ENCODE measurements at places on chromosomes 6 and 20.
A peak's percentile ranks its signal among the peaks of the same experiment; 100 is the strongest.

DNA sequence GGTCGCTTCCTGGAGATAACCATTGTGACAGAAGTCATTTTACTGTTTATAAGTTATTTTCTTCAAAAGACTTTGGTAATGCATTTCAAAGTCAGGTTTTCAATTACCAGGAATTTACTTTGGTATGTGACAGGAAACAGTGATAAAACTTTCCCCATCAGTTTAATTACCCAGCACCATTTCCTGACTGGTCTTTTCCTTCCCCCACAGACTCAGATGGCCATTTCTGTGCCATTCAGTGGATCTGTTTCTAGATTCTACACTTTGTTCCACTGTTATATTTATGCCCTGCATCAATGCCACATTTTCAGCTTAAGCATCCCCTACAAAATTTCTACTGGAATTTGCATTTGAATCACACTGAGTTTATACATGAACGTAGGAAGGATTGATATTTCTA lies 16.3 kb downstream of the RRBP1 start:
- no peak for DNase-seq

- no peak for DNase-seq
Measured at GRCh38 chr6:103908898-103909297, 950.8 kb downstream of the HACE1 start.

GRCh38 chr6:1641343-1641885 lies 31.7 kb downstream of the FOXC1 start:
- no peak for DNase-seq

- DNase-seq: no peak
Measured at GRCh38 chr6:166555086-166555485, 31.4 kb downstream of the RAMACL start.

DNA sequence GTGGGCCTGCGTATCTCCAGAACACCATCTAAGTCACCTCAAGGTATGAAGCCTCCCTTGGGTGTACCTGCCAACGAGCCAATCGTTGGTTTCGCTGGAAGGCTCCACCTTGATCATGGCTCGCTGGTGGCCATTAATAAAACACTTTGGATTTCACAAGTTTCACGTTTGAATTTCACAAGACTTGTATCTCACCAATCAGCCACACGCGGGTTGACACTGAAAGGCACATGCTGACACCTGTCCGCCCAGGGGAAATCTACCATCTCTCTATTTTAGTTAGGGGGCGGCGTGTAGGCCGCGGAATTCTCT lies 586 bp upstream of the HMGA1 start:
- DNase-seq: no peak

- no peak for DNase-seq
Measured at GRCh38 chr6:155542036-155542435, 86.4 kb upstream of the NOX3 start.

DNA sequence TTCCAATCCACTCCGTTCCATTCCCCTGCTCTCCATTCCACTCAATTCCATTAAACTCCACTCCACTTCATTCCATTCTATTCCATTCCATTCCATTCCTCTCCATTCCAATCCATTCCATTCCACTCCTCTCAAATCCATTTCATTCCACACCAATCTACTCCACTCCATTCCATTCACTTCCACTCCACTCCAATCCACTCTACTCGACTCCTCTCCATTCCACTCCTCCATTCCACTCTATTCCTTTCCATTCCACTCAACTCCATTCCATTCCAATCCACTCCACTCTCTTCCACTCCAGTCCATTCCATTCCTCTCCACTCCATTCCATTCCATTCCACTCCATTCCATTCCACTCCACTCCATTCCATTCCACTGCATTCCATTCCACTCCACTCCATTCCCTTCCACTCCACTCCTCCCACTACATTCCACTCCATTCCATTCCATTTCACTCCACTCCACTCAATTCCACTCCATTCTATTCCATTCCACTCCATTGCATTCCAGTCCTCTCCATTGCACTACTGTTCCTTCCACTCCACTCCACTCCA lies 22.6 kb upstream of the DEFB125 start:
- DNase-seq: no peak

GRCh38 chr6:132344811-132345210 lies 56.5 kb downstream of the MOXD1 start:
- no peak for DNase-seq

DNA sequence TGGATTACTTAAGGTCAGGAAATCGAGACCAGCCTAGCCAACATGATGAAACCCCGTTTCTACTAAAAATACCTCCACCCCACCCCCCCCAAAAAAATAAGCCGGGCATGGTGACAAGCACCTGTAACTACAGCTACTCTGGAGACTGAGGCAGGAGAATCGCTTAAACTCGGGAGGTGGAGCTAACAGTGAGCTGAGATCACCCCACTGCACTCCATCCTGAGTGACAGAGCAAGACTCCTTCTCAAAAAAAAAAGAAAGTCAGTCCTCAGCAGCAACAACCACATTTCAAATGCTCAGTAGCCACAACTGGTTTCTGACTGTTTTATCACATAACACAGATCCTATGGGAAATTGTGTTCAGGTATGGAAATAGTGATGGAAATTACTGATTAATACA lies 135.3 kb downstream of the HFE start:
- DNase-seq: no peak

- no peak for DNase-seq
Measured at GRCh38 chr20:2914160-2914559, 40.9 kb downstream of the PTPRA start.

GRCh38 chr6:153831350-153832078 lies 207.5 kb upstream of the OPRM1 start:
- DNase-seq: no peak

DNA sequence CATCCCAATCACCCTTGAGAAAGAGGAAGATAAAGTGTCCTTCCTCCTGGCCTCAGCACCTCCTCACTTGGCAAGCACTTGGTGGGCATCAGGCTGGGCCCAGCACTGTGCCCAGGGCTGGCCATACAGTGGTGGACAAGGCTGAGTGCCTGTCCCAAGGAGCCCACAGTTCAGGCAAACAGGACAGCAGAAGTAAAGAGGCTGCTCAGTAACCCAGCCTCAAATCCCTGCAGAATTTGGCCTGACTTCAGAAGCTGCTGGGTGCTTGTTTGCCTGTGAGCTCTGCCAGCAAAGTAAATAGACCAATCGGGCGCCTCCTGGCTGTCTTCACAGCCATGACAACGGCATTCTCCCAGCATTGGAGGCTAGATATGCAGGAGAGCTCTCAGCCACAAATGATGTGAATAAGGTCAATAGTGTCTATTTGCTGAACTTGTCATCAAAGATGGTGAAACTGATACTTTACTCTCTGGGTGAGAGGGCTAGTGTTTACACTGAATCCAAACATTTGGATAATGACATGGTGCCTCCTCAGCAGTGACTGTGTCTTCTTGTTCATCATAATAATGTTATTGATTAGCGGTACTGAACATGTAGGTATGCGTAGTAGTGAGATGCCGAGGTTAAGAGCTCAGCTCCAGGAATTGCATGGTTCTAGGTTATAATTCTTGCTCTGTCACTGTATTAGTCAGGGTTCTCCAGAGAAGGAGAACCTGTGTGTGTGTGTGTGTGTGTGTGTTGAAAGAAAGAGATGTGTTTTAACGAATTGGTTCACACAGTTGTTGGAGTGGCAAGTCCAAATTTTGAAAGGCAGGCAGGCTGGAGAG lies 36.9 kb upstream of the FANCE start:
- no peak for DNase-seq

- no peak for DNase-seq
Measured at GRCh38 chr6:155349129-155349528, 34.8 kb upstream of the TFB1M start.

DNA sequence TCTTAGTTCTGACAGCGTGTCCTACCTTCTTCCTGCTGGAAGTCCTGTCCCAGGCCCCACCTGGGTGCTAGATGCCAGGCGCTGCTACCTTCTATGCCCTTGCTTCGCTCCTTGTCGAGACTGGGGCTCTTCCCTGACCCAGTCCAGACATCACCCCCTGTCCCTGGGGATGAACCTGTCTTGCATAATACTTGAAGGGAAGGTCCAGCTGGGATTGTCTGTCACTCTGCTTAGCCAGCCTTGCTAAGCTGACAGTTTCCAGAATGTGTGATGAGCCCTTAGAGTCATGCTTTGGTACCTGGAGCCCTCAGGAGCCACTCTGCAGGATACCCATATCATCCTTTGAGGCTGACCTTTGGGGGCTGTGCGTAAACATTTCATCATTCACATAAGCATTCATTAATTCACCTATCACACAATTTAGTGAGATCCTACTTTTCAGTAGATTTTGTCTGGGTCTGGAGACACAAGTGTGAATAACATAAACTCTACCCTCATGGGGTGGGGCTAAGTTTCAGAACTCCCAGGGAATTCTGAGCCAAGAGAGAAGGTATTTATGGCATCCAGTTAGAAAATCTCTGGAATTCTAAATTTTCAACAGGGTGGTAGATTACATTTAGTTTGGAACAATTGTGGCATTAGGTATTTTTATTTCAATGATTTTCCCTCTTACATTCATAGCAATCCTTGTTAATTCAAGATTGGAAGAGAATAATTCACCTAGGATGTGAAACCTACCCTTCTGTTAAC lies 151.1 kb upstream of the HDAC2 start:
- no peak for DNase-seq

DNA sequence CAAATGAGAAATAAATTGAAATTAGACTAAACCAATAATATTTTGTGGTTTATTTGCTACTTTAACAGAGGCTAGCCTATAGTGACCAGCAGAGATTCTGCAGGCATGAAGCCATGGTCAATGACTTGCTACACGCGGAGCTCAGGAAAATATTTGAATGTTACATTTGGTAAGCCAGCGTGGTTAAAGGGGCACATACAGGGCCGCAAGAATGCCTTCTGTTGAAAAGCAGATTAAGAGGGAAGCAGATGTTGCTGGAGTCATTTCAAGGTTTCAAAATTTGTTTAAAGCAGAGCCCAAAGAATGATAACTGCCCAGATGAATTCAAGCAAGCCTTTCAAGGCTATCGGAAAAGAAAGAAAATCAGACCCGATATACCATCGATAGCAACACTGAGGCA lies 294.3 kb upstream of the MAN1A1 start:
- no peak for DNase-seq

DNA sequence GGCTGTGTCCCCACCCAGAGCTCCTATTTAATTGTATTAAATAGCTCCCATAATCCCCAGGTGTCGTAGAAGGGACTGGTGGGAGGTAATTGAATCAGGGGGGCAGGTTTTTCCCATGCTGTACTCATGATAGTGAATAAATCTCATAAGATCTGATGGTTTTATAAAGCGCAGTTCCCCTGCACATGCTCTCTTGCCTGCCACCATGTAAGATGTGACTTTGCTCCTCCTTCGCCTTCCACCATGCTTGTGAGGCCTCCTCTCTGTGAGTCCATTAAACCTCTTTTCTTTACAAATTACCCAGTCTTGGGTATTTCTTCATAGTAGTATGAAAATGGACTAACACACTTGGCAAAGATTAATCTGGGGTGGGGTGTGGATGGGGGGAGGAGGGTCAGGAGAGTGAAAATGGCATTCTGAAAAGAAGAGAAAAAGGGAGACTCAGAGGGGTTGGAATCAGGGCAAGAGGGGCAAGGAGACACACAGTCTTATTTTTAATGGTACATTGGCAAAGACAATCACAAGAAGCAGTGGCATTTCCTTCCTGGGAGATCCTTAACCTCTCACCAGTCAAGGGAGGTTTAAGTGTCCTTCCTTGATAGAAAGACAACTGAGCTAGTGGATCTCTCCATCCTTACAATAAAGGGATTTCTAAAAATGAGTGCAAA lies 37.5 kb upstream of the NOX3 start:
- no peak for DNase-seq

- DNase-seq: peak; percentile 28
Measured at GRCh38 chr20:58228484-58229197, at the start of gene ANKRD60. TSS of gene ANKRD60 (minus strand) at chr20:58228653. CDS start at chr20:58228653, 0 bp downstream.

- no peak for DNase-seq
Measured at GRCh38 chr20:34363465-34364222, 571 bp downstream of the ITCH start.

DNA sequence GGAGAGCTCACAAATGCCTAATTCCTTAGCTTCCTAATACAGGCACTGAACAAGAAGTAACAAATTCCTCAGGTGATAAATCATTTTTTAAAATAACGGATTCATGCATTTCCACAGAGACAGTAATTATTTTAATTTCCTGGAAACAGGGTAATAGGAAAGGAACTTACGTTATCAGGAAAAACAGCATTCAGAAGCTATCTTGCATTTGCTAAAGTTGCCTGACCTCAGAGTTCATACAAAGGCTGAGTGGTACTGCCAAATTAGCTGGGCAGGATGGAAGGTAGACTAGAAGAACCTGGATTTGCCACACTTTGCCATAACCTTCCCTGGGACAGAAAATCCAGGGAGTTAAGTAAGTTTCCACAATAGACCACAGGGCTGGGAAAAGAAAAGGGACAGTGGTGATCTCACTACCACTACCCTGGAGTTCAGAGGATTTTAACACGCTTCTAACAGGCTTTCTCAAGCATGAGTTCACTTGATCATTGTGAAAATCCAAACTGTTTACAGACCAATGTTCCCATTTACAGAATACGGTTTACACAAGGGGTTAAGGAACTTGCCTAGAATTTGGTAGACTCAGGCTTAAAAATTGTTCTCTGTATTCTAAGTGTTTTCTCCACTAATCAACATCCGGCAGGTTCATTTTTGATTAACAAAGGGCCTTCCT lies 57.0 kb downstream of the KIF13A start:
- DNase-seq: no peak

- no peak for DNase-seq
Measured at GRCh38 chr6:3231247-3232016, 4.0 kb upstream of the TUBB2B start.

DNA sequence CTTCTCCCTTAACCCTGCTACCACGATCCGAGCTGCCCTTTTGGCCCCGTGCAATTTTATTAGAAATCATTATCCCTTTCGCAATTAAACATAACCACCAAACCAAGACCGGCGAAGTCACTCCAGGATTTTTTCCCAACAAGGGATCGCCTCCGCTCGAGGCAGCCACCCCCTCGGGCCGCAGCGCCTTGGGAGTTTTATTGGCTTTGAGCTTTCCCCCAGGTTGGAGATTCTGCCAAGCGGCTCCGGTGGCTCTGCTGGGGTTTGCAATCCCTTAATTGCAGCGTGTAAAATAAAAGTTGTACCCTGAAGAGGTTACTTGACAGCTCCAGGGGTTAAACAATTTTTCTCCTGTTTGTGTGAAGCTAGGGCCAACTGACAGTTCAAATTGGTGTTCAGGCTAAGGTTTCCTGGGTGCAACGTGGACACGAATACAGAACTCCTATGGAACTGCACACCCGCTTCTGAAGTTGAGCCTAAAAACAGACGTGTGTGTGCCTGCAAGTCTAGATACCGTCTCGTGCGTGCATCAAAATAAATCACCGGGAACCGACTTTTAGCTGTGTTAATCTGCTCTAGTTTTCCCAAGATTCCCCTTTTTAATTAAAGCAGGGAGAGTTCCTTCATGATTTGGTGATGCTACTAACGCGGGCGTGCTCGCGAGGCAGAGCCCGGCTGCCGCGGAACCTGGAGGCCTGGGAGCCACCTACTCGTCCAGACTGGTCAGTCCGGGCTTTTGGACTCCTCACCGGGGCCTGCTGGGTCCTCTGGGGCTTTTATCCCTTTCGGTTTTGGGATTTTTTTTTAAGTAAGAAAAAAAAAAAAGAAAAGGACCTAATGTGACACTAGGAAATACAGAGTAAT lies 975 bp upstream of the TFAP2A start:
- no peak for DNase-seq
